Activated T-helper 1 cell treated with anti-CD3 and anti-CD28 coated beads, Interleukin-2, amount 50 U/mL, for 16 hours (primary cell): ENCODE measurements at places on chromosomes 2 and 18.

DNA sequence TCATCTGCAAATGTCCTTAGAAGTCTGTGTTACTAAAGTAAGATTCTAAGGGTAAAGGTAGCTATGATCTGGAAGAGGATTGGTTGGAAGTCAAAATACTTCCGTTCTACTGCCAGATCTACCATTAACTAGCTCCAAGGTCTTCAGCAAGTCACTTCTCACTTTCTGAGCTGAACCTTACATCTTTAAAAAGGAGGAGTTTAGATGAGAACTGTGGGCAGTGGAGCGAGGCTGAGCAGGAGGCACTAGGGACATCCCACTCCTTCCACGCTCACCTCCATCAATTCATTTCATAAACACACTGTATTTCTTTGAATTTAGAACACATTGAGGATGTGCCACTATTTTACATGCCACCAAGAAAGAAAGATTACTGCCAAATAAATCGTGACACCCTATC is 143.0 kb downstream of the ABCA12 start:
- no peak for DNase-seq

GRCh38 chr2:187552828-187553681 is 1.2 kb downstream of the TFPI start:
- DNase-seq = no peak

GRCh38 chr2:197931661-197932312 is 127.4 kb downstream of the PLCL1 start:
- DNase-seq = no peak

DNA sequence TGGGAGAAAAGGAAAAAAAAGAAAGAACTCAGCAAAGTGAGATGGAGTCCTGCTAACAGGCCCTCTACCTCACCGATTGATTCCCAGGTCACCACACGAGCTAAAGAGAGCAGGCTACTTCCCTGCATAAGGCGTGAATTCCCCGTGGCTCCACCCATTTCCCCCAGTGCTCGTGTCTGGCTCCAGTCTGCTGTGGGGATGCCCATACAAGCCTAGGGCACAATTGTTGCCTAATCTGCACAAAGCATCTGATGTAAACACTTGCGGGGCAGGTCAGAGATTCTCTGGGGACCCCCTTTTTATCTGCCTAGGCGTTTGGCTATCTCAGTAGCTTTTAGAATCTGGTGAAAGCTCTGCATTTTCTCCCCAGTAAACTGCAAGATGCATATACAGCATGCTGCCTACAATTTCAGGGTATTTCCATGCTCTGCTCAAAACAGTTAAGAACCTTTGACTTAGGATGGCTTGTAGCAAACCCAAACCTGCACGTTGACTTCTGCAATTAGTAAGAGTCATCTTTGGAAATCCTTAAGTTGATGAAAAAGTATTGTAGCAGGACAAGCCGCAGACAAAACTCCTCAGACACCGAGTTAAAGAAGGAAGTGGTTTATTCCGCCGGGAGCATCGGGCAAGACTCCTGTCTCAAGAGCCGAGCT is 34.8 kb downstream of the MYO3B start:
- DNase-seq = no peak

DNA sequence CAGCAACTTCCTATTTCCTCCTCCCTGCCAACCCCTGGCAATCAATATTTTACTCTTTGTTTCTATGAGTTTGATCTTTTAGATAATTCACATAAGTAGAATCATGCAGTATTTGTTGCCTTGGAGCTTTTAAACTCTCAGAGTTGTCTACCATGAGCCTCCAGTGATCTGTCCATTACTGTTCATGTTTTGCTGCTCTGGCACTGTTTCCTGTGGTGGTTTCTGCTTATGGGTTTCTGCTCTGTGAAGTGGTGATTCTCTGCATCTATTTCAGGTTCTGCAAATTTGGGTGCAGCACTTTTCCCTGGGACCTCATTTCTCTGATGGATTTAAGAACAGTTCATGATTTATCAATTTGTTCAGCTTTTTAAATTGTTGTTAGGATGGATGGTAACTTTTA is 908.1 kb upstream of the FANCL start:
- DNase-seq = no peak

DNA sequence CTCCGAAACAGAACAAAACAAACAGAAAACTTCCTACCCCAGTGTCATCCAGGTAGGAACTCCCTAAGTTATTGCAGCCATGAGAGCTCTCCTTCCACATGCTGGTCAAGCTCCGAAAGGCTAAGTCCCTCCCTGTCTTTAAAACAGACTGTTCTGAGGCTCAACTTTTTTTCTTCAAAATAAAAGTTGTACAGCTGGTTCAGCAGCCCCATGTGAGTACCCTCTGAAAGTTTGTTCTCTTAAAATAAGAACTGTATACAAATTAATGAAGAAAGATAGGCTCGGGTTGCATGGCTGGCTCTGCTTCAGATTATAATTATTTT is at the start of gene PDE1A:
Gene PDE1A, minus strand, starts transcription at position 119 of the 323 bp plus-strand sequence.
- DNase-seq = no peak

DNA sequence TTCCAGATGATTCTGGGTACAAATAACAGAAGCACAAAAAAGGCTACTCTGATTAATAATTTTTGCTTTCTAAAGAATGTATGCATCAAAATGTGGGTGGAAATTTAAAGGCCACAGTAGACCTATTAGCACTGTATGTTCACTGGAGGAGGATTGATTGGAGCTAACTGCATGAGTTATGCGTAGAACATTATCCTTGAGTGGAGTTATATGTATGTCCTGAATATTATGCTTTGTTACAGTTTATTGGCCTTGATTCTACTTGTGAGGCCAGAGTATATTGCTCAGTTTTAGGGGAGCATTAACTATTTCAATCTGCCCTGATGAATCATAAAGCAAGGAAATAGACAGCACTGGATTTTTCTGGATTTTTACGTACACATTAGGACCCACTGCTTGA is 87.9 kb downstream of the CDCA7 start:
- no peak for DNase-seq
